Lung (tissue), 17 donors: ENCODE measurements at places on chromosomes 3 and 15.
A peak's percentile ranks its signal among the peaks of the same experiment; 100 is the strongest.

DNA sequence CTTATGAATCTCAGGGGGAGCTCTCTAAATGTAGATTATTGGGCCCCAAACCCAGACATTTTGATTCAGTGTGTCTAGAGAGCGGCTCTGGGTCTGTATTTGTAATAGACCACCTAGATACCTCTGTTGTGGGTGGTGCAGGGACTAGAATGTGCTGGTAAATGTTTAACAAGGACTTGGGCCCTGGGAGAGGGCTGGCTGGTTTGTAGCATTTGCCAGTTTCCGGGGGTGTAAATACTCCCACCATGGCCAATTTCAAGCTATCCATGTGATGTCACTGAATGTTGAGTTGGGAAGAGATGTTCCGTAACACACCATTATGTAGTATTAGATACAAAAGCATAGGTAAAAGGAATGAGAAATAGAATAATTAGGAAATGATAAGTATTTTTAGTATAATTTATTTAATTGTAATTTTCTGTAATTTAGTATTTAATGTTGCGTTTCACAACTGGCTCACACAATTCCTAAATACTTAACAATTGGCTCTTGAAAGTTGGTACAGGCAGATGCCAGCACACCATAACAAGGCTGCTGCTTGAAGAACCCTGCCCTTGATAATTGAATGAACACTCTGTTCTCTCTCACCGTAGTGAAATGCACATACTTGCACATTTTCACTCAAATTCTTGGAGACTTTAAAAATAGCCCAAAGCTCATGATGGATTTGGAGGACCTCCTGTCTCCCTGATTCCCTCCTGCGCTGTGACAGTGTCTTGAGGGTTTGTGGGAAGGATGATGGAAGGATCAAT, 359.2 kb upstream of the PROK2 start:
- no peak for DNase-seq

DNA sequence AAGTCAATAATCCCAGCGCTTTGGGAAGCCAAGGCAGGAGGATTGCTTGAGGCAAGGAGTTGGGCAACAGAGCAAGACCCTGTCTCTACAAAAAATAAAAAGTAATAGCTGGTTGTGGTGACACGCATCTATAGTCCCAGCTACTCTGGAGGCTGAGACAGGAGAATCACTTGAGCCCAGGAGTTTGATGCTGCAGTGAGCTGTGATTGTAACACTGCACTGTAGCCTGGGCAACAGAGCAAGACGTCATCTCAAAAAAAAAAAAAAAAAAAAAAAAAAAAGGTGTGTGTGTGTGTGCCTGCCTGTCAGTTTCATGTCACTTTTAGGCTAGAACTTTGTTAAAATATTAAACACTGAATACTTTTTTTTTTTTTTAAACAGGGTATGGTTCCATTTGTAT, 28.4 kb downstream of the DNAJC19 start:
- no peak for DNase-seq

GRCh38 chr3:195809796-195810454, 1.8 kb downstream of the MUC4 start:
- no peak for DNase-seq

- no peak for DNase-seq
Observed at GRCh38 chr15:32933236-32933635, 215.4 kb downstream of the GREM1 start.

GRCh38 chr3:10334459-10334858, 13.5 kb upstream of the SEC13 start:
- DNase-seq, result no peak

GRCh38 chr3:132804498-132804897, 82.3 kb upstream of the NPHP3 start:
- DNase-seq, result peak; percentile 61

DNA sequence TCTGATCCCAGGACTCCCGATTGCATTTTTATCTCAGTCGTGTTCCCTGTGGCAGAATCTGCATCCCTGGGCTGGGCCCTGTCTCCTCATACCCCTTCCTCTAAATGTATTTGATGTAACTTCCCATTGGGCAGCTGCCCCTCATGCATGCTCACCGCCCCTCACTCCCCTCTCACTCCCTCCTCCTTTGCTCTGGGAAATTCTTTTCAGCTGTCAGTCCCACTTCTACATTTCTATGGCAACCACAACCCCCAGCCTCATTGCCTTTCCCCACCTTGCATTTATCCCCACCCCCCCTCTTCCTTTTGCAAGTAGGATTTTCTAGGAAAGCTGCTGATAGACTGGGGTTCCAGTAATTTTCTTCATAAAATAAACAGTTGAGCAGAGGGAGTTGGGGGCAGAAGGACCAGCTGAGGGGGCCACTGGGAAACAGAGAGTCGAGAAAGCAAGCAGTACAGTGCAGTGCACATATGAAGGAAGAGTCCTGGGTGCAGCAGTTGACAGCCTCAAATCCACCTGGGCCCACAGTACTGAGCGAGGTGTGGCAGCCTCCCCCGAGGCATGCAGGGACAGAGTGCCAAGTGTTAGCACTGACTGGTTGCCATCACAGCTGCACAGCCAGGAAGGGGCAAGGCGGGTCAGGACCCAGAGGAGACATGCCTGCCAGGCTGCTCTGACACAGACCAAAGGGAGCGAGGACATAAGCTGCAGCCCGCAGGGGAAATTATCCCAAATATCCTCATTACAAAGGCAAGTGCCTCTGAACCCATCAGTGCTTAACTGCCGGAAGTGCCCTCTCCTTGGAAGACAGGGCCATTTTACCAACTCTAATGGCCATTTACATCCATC, 476.3 kb downstream of the EPHB1 start:
- DNase-seq, result no peak

- no peak for DNase-seq
Observed at GRCh38 chr3:28674212-28674611, 325.6 kb upstream of the AZI2 start.

DNA sequence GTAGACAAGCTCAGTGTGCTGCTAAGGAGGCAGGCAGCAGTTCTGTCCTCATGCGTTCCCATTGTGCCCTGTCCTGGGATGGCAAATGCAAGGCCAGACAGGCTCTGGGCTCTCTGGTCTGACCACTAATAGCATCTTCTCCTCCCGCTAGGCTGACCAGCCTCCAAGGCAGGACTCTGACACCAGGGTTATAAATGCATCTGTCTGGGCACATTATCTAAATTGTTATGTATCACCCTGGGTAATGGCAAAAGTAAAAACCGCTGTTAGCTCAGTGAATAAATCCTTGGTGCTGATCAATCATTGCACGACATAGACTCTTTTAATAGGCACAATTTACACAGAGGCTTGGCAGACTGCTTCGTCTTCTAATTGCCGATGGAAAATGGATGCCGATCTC, 85.6 kb downstream of the CLSTN2 start:
- DNase-seq, result no peak

GRCh38 chr3:23776352-23776891, 29.3 kb upstream of the UBE2E1 start:
- peak; percentile 40 for DNase-seq

DNA sequence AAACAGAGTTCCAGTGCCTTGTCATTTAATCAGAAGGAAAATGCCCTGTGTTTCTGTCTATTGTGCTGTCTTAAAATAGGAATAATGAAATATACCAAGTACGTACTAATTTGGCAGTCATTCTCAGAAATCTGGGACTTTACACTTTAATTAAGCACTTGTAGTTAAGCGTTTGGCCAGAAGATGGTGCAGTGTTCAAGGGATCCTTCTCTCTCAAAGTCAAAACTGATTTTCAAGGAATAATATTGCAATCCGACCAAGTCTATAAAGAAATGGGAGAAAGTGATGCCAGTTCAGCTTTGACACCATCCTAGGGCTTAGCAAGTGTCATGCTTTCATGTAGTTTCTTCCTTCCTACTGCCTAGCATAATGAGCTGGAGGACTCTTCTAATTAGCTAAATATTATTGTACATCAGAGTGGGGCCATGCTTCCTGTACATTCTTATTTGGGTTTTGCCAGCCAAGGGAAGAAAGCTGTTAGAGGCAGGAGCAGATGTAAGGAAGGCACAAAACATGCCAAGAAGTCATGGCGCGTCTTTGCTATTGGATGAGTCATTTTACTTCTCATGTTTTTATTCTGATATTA, 64.8 kb downstream of the SAMMSON start:
- DNase-seq, result no peak

DNA sequence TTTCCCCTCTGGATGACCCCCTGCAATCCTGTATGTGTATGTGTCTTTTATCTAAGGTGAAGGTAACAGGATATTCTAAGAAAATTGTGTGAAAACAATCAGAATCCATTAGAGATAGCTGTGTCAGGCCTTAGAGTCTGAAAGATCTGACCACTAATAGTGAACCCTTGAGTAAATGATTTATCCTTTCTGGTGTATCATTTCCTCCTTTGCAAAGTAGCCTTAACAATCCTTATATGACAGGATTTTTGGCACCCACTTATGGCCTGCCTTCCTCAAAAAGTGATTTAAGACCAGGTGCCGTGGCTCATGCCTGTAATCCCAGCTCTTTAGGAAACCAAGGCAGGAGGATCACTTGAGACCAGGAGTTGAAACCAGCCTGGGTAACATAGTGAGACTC, 110.2 kb downstream of the RBPMS2 start:
- DNase-seq, result no peak

- DNase-seq, result no peak
Observed at GRCh38 chr15:60795889-60796288, 316.9 kb upstream of the ICE2 start.

- DNase-seq, result no peak
Observed at GRCh38 chr3:52892625-52893311, 4.6 kb downstream of the STIMATE start.

GRCh38 chr3:48991851-48992545, 2.0 kb downstream of the P4HTM start:
- DNase-seq, result no peak

GRCh38 chr3:10400050-10400748, 79.3 kb upstream of the SEC13 start:
- no peak for DNase-seq

DNA sequence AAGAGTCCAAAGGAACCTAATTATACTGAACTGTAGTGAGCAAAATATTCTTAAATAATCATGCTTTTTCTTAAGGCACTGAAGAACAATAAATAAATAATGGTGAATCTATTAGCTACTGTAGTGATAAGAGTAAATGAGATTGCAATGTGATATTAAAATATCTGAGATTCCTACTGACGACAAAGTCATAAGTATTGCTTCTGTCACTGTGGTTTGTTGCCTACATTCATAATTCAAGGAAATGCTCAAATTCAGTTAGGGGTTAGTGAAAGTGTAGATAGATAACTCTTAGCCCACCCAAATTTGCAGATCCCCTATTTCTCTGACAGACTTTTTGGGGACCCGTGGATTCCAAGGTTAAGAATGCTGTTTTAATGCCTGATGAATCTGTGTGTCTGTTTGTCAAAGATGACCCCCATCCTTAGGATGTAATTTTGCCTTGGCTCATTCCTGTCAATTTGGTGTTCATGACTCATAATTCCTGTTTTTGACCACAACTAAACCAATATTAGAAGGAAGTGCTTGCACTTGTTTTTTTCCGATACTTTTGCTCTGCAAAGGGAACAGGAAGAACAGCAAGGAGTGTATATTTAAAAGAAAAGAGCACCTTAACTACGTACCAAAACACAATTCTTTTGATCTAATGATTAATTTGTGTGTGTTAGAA, 86.7 kb downstream of the MAGI1 start:
- DNase-seq, result no peak

GRCh38 chr3:100335434-100335833, 877 bp downstream of the NIT2 start:
- peak; percentile 17 for DNase-seq

DNA sequence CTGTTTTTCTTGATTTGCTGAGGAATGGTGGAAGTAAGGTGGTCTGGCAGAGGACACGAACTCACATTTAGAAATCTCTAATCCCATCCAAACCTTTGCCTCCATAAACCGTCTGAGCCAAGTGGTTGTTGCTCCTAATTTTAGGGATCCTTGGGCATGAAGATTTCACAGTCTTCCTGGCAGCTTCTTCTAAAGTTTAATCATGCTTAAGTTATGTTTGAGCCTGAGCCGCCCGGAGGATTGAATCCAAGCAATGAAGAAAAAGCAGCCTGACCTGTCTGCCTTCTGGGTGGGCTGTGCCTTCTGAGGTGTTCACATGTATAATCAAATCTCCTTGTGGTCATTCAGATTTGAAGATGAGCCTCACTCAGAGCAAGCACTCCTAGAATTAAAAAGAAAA, 249.0 kb downstream of the CD47 start:
- DNase-seq, result no peak

DNA sequence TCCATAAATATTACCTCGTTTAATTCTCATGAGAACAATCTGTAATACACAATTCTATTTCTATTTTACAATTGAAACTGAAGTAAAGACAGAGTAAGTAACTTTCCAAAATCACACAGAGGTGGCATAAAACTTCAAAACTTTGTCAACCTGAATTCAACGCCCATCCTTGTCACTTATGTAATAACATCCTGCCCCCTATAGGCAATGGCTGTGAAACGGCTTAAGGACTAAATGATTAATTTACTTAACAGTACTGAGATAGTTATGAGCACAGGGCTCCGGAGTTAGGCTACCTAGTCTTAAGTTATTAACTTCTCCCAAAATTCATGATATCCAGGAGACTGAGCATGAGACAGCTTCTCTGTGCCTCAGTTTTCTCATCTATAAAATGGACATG, 293.1 kb upstream of the CHRM5 start:
- peak; percentile 41 for DNase-seq

DNA sequence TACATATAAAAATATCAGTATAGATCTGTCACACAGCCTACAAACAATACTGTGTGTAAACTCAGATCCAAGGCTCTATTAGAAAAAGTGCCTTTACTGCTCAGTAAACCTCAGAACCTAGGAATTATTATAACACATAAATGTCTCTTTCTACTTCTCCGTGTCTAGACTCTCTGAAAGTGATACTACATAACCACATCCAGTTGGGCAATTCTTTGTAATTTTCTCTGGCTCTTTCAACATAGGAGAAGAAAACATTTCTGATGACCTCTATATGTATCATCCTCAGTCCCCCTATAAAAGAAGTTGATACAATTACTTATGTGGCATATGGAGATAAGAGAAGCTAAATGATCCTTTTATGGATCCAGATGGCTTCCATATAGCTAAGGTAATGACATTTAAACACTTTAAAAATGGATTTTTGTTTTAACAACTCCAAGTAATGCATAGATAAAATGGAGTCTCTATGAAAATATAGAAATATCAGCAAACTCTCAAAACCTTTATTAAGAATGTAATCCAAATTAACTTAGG, 104.5 kb downstream of the LSAMP start:
- DNase-seq, result peak; percentile 25

DNA sequence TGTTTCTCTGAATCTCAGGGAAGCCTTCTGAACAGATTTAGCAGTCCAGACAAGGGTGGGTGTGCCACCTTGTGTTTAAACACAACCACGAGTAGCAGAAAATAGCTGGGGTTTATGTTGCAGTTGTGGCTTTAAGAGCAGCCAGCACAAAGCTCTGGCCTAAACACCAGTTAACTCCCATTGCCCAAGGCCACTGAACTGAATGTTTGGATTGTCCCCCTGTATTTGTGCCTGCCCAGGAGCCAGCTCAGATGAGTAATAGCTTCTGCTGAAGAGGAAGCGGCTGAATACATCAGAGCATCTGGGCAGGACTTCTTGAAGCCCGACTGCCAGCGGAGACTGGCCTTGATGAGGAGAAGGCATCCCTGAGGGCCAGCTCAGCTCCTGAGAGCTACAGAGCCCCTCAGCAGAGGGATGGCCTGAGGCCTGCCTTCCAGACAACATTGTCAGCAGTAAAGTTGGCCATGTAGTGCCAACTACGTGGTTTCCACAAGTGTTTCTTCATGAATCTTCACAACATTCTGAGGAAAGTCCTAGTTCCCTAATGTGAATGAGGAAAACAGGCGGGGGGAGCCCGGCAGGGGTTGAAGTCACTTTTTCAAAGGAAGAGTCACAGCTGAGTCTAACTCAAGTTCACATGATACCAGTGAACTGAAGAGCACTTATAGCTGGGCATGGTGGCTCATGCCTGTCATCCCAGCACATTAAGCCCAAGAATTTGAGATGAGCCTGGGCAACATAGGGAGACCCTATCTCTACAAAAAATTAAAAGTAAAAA, 65.8 kb upstream of the ZBTB38 start:
- DNase-seq, result no peak
